ENCODE measurements at places on chromosomes 3 and 15.

DNA sequence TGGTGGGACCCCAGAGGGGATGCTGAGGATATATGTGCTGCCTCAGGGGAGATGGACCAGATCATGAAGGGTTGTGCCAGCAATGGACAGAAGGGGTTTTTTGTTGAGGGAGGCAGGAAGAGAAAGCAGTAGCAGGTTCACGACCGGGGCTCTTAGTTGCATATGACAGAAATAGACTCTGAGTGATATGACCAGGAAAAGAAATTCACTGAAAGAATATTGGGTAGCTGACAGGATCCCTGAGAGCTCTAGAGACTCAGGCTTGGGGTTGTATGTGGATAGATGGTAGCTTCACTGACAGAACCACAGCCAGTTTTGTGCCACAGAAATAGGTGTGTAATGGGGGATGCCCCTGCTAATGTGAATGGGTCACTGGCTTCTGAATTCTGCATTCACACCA, 241.6 kb downstream of the ZNF621 start:
- no peak for DNase-seq

DNA sequence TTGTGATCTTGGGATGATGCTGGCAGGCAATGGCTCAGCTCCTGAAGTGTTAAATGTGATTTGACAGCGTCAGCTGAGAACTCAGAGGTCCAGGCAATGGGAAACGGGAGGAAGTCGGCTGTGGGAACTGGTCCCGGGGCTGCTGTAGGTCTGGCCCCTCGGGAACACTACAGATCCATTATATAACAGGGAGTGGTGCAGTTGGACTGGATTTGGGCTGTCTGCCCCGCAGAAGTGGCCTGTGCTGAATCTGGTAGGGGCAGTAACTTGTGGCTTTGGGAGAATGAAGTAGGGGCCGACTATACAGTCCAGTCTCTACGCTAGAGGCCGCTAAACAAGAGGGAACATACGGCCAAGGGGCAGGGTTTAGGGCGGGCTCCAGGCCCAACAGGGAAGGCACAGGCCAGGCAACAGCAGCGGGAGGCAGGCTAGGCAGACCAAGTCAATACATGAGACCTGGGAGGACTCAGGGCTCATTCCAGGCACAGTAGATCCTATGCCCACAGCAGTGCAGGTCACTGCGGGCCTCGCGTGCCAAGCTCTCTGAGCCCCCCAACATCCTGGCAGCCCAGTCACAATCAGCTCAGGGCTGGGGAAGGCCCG, 20.3 kb upstream of the IL16 start:
- no peak for DNase-seq

DNA sequence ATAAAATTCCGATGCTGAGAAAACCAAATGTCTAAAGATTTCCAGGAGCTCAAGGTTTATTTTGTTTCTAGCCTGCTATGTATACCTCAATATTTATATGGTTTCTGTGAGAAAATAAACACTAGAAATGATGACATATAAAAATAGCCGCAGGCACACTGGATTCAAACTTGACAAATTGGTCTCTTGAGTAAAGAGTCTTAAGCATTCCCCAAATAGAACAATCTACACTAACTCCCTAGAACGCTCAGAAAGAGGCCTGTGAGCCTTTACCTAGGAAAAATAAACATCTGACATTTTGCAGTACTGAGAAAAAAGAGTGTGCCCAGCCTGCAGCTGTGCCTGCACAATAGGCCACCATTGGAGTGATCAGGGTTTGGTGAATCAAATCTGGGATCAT, 75.2 kb downstream of the NEK10 start:
- DNase-seq = no peak

GRCh38 chr15:69395991-69396390, 18.2 kb upstream of the KIF23 start:
- no peak for DNase-seq

- no peak for DNase-seq
Observed at GRCh38 chr3:172607305-172608121, 84.3 kb upstream of the TNFSF10 start.

DNA sequence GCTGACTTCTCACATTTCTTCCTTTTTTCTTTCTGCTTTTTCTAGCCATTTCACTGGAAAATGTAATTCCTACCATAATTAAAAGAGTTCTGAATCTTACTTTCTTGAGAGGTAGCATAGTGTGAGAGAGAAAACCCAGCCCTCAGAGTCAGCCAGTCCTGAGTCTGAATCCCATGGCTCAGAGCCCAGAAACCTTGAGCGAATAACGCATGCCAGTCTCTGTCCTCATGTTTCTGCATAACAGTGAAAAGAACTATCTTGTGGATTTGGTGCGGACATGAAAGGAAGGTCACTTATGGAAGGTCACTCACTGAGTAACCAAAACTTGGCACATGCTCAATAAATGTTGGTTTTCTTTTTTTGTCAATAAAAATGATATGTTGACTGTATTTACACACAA, 29.3 kb upstream of the SLCO3A1 start:
- DNase-seq = no peak

GRCh38 chr3:4977853-4978203, 1.4 kb upstream of the BHLHE40 start:
- DNase-seq = no peak

GRCh38 chr3:124529826-124530571, 200.3 kb upstream of the UMPS start:
- no peak for DNase-seq

DNA sequence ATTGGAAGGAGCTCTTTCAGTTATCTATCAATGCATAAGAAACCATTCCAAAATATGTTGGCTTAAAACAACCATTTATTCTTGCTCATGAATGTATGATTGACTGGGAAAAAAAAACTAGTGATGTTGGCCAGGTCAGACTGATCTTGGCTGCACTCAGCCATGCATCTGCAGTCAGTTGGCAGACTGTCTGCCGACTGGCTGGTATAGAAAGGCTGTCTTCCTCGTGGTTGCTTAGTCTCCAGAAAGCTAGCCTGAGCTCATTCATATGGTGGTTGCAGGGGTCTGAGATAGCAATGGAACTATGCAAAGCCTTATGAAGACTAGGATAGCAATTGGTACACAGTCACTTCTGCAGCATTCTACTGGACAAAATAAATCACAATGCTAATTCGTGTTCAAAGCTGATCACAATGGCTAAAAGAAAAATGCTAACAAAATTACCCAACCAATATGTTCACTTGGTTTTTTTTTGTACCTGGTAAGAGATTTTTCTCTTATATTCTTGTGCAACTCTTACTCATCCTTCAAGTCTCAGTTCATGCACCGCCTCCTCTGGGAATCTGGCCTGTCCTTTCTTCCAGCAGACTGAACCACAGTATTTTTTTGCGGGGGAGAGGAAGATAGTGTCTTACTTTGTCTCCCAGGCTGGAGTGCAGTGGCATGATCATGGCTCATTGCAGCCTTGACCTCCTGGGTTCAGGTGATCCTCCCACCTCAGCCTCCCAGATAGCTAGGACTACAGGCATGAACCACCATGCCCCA, 126.8 kb downstream of the KCNAB1 start:
- DNase-seq = no peak

GRCh38 chr3:146524961-146525360, 19.4 kb downstream of the PLSCR1 start:
- DNase-seq = no peak

GRCh38 chr3:52144034-52144795, 10.0 kb downstream of the POC1A start:
- no peak for DNase-seq

- no peak for DNase-seq
Observed at GRCh38 chr15:93025625-93025982, 63.4 kb downstream of the RGMA start.

DNA sequence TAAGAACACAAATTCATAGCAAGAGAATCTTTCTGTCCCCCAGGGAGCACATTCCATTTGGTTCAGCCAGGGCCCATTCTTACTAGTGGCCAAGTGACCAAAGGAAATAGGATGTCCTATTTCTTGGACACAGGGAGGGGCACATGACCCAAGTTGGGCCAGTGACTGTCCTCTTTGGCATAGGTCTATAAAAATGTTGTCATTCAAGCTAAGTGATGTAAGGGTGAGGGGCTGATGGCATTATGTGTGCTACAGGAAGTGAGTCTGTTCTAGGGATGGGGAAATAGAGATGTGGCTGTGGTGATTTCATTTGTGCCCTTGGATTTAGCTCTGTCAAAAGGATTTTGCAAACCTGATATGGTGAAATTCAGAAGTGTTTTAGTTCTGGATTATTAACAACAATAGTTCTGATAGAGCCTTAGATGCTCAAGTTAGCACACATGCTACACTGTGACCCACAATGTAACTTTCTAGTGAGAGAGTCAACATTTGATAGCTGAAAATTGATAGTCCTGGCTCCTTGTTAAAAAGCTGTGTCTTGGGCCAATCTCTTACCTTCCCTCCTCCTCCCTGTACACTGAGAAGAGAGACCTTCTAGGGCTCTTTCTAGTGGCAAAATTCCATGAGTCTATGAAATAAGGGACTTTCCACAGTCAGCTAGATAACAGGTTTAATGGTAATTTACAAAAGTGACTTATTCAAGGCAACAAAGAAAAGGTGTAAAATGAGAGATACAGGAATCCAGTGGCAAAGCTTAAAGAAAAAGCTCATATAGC, 117.2 kb downstream of the THRB start:
- DNase-seq = no peak

DNA sequence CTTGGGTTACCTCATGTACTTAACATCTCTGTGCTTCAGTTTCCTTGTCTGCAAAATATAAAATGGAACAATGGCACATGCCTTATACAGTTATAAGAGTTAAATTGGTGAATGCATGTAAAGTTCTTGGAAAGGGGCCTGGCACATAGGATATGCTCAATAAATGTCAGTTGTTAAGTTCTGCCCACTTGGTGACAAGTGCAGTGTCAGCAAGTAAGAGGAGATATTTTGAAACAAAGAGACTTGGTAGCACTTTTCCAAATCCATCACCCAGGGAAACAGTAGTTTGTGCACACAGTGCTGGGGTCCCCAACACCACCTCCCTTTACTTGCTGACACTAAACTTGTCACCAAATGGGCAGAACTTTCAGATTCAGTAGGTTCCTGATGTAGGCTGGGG, 19.1 kb downstream of the LRRC31 start:
- no peak for DNase-seq

DNA sequence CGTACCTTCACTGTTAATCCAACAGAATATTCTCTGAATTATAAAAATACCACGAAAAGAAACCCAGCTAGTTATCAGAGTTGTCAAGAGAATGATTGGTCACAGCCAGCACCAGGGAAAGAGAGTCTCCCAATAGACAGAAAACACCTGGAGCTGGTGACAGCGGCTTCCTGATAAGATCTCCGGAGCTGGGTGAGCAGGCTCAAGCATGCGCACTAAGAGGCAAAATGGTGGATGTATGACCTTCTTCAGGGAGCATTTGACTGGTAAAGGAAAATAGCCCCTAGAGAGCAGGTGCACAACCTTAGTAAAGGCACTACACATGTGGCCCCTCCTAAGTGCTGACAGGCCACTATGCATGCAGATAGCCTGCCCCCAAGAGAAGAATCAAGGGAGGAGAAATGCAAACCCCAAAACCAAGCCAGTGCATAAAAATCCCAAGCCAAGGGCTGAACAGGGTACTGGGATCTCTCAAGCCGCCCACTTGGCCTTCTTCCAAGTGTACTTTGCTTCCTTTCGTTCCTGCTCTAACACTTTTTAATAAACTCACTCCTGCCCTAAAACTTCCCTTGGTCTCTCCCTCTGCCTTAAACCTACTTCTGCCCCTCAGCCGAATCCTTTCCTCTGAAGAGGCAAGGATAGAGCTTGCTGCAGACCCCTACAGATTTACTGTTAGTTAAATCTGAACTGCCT, 93.2 kb downstream of the UACA start:
- no peak for DNase-seq

DNA sequence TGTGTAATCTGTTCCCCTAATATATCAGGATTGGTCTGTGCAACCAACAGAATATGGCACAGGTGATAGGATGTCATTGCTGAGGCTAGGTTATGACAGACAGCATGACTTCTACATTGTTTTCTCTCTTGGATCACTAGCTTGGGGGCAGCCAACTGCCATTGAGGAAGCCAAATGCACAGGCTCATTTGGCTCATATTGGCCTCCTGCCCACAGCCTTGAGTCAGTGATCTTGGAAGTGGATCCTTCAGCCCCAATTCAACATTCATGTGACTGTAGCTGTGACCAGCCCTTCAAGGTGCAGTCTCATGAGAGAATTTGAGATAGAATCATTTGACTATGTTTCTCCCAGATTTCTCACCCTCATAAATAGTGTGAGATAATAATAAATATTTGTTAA, 675.6 kb downstream of the GRM7 start:
- DNase-seq = no peak

DNA sequence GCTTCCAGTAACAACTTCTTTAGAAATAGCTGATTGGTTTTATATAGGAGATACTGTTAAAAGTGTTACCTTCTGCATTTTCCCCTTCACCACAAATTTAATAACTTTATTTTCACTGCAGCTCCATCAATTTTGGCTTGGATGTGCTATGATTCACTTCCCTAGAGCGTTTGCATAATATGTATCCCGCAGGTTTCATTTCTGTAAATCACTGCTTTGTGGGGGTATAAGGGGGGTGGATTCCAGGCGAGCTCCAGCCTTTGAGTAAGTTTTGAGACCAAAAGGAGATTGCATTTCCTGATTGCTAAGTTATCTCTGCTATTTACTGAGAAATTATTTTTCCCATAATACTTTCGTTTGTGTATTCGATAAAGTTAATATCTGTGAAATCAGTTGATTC, 232.6 kb downstream of the TBL1XR1 start:
- no peak for DNase-seq

GRCh38 chr3:146160964-146161662, at the start of gene PLOD2:
PLOD2 (minus strand) TSS chr3:146161184; CDS start chr3:146160989, 195 bp downstream.
- DNase-seq = no peak

DNA sequence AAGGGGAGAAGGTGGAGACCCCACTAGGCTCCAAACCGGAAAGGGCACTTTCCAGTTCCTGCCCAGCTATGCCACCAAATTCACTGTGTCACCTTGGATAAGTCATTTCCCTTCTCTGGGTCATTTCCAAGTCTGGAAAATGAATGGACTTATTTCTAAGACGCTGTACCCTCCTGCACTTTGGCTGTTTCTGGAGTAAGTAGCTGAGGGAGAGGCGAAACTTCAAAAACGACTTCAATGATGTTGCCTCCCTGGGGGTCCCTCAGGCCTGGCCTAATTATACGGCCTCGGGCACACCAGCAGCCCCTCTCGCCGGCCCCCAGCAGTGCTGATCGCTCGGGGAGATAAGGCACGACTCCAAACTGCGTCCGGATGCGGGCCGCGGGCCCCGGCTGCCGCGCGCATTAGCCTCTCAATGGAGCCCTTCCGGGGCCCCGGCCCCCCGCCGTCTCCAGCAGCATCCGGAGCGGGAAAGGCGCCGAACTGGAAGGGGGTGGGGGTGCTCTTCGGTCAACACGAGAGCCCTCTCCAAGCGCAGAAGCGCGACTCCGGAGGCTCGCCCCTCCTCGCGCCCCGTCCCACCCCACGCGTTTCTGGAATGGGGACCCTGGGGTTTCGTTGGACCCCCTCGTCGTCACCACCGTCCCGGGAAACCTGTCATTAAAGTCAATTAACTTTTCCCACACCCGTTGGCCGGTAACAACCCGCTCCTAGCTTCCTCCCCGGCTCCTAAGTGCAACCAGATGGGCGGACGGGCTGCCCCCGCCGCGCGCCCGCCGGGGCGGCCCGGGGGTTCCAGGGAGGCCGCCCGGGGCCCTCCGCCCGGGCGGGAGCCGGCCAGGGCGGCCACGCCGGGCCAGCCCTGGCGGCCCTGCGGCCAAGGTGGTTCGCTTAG, 4.8 kb downstream of the HES1 start:
- DNase-seq = no peak

GRCh38 chr3:32886296-32886695, 65.1 kb upstream of the CCR4 start:
- DNase-seq = no peak

- no peak for DNase-seq
Observed at GRCh38 chr3:69241769-69242168, 119.4 kb upstream of the LMOD3 start.

GRCh38 chr3:133821767-133822638, 16.4 kb downstream of the SRPRB start:
- no peak for DNase-seq

All from forelimb muscle (tissue), 1 donor.